Inflammatory macrophage treated with lipopolysaccharide for 4 hours (primary cell): ENCODE measurements at places on chromosomes 5 and 9.

GRCh38 chr9:130685104-130685503 lies 8.5 kb upstream of the EXOSC2 start:
- DNase-seq = no peak

GRCh38 chr5:60843386-60843935 lies 608 bp downstream of the ELOVL7 start:
- DNase-seq = peak; percentile 18

DNA sequence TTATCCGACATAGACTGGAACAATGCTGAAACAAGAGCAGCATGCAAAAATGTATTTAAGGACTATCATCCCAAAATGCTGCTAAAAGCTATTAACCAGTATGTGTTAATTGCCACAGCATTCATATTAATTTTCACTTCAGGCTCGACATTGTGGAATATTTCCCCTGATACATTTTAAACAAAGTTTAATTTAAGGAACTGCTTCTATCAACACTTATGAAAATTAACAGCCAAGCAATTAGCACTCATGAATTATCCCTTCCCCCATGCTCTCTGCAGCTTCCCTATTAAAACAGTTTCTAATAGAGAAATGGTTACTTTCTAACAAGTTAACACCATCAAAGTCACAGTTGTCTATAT lies 54.8 kb downstream of the MAPKAP1 start:
- no peak for DNase-seq

GRCh38 chr5:172686111-172686510 lies 45.0 kb downstream of the NEURL1B start:
- no peak for DNase-seq

- DNase-seq = no peak
Observed at GRCh38 chr5:35242702-35243258, 12.5 kb upstream of the PRLR start.

GRCh38 chr9:128203707-128204551 lies 750 bp downstream of the DNM1 start:
- no peak for DNase-seq

DNA sequence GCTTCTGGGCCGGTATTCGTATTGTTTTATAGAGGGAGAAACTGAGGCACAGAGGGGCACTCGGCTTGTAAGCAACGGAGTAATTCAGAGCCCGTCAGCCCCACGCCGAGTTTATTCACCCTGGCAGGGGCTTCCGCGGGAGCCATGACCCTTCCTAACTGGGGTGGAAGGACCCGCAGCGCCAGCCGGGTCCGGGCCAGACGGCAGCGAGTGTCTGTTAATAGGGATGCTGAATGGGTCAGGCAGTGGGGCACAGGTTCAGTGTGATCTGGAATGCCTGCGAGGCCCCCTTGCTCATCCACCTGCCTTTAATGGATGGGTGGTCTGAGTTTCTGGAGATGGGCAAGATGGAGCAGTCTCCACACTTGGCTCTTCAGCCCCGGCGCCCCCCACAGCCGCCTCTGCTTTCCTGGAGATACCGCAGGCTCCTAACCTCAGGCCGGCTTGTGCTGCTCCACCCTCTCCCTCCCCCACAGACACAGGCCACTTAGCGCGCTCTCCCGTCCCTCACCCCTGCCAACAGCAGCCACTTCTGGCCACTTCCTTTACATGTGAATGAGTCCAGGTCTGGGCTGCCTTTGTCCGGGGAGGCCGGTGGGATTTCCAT lies 147.1 kb downstream of the ERCC6L2 start:
- DNase-seq = no peak

- peak; percentile 9 for DNase-seq
Observed at GRCh38 chr5:64229163-64229774, 63.6 kb downstream of the RNF180 start.
